Thymus (tissue), 14 donors: ENCODE measurements at places on chromosomes 16 and 17. TPM values are rescaled to one million over a fixed set of nuclear protein-coding genes. Genes with fewer than 3 reads are reported as not detected.

GRCh38 chr16:31079342-31079944, 5.2 kb downstream of the ZNF646 start:
- DNase-seq, result no peak

- no peak for DNase-seq
Measured at GRCh38 chr16:61945511-61945910, 90.7 kb downstream of the CDH8 start.

GRCh38 chr17:67993998-67994361, 2.3 kb downstream of the C17orf58 start:
- no peak for DNase-seq

DNA sequence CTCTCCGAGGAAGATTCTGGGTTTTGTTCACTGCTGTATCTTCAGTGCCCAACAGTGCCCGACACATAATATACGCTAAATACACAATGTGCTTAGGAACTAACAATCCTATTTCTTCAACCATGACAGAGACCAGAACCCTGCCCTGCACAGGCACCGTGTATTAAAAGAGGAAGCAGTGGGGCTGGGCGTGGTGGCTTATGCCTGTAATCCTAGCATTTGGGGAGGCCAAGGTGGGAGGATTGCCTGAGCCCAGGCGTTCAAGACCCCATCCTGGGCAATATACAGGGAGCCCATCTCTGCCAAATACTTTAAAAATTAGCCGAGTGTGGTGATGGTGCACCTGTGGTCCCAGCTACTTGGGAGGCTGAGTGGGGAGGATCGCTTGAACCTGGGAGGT, 19.3 kb downstream of the ARL2BP start:
- no peak for DNase-seq

DNA sequence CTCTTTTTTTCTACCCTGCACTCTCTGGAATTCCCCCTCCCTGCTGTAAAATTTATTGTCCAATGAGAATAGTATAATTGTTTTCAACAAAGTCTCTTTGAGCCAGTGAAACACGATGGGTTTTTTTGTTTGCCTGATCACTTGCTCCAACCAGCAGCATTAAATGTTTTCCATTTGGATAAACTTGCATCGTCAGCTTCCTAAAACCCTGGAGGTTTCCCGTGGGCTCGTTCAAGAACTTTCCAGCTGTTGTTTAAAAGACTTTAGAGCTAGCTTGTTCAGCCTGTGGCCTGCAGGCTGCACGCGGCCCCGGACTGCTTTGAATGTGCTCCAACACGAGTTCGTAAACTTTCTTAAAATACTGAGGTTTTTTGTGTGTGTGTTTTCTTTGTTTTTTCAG, 14.9 kb downstream of the NAGPA start:
- no peak for DNase-seq

DNA sequence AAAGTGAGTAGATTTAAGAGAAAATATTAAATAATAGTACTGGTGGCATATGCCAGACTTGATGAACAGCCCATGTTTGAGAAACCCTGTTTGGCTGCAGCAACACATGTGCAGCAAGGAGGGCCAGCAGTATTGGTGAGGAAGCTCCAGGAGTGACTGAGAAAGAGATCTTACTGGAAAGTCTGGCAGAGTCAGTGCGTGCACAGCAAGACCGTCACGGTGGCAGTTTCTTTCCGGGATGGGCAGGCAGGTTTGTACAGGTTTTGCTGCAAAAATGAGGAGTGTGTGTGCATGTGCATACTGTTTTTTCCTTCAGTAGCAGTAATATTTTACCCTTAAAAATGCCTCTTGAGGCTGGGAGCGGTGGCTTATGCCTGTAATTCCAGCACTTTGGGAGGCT, 41.4 kb downstream of the KSR1 start:
- no peak for DNase-seq

- DNase-seq, result no peak
Measured at GRCh38 chr17:58575511-58575910, 61.1 kb upstream of the MTMR4 start.

The HID1 gene
- total RNA-seq, result 1.3 TPM

GRCh38 chr16:11212798-11213196, 43.2 kb downstream of the SOCS1 start:
- no peak for DNase-seq

The ALOX12 gene
- total RNA-seq, result under 0.01 TPM

GRCh38 chr17:20094777-20095176, 85.6 kb downstream of the SPECC1 start:
- no peak for DNase-seq
